Body of pancreas (tissue), 4 donors: ENCODE measurements at places on chromosomes 12 and 14.

- no peak for DNase-seq
These were observed 662 bp upstream of the BATF start for GRCh38 chr14:75521415-75522199.

DNA sequence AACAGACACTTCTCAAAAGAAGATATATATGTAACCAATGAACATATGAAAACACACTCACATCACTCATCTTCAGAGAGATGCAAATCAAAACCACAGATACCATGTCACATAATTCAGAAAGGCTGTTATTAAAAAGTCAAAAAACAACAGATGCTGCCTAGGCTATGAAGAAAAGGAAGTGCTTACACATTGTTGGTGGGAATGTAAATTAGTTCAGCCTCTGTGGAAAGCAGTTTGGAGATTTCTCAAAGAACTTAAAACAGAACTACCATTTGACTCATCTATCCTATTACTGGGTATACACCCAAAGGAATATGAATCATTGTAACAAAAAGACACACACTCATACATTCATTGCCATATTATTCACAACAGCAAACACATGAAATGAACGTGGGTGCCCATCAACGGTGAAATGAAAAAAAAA, 35.1 kb downstream of the EIF2S3B start:
- DNase-seq: no peak

DNA sequence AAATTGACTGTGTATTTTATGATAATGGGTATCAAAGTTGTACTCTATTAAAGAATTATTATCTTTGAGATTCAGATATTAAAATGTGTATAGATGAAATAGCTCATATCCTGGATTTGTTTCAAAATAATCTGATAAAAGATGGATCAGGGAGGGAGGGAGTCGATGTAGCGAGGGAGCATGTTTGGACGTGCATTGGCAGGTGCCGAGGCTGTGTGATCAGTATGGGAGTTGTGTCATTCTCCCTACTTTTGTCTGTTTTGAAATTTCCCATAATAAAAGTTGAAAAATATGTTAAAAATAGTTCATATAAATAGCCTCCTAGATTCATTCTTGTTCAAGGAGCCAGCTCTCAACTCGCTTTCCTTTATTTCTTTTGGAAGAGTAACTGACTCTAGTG, 171.6 kb upstream of the HIF1A start:
- no peak for DNase-seq

DNA sequence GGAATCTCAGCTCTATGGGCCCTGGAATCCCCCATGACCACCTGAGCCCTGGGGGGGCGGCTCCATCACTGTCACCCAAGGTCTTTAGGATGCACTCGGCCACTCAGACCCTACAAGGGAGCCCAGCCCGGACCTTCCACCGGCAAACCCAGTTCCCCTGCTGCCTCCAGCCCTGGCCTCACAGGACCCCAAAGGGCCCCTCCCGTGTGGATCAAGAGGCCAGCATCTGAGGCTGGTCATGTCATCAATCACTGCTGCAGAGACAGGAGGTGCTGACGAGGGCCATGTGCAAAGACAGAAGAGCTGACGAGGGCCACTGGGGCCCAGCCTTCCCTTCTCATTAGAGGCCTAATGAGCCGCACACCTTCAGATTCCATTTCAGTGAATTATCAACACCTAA, 39.0 kb upstream of the SFSWAP start:
- no peak for DNase-seq

DNA sequence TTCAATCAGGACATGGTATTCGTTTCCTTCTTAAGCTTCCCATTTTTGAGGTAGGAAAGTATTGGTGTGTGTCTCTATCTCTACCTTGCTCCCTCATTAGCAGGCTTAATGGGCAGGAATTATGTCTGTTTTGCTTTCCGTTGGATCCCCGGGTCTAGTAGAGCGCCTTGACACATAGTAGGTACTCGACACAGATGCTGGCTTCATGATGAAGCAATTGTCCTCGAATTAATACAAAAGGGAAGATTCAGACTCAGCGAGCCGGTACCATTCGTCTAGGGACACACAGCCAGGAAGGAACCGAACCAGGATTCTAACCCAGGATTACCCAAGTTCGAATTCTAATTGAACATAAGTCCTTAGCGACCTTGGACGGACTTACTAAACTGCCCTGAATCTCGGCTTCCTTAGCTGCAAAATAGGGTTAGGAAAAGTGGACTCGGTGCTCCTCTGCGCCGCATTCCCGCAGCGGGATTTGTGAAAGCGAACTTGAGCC, 496 bp upstream of the ISCU start:
- DNase-seq: no peak

- no peak for DNase-seq
These were observed 6.6 kb downstream of the PPTC7 start for GRCh38 chr12:110576504-110576903.

GRCh38 chr14:91466192-91466591, 43.9 kb downstream of the PPP4R3A start:
- DNase-seq: peak; percentile 13

GRCh38 chr12:107344035-107344808, 250.9 kb upstream of the CRY1 start:
- no peak for DNase-seq

DNA sequence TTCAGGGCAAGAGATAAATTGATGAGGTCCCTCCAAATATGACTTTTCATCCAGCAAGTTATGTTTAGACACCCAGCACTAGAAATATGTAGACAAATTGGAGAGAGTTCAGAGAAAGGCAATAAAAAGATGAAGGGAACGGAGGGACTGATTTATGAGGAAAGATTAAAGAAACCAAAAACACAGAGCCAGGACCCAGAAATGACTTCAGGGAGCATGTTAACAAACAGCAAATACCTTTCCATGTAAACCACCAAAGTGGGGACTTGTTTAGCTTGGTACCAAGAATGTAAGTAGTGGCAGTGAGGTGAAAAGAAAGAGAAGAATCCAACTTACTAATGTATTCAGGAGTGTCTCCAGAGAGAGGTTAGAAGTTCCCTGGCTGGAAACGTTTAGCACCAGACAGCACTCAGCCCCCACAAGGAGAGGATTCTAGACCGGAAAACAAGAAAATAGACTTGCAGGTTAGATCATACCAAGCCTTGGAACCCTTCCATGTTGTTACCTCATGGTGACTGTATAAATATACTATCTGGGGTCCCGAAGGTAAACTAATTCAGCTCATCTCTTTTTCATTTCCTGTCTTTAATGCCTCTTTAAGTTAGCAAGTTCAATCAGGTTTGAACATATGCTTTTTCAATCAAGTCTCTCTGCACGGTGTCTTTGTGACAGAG, 79.2 kb downstream of the TBC1D30 start:
- DNase-seq: no peak

DNA sequence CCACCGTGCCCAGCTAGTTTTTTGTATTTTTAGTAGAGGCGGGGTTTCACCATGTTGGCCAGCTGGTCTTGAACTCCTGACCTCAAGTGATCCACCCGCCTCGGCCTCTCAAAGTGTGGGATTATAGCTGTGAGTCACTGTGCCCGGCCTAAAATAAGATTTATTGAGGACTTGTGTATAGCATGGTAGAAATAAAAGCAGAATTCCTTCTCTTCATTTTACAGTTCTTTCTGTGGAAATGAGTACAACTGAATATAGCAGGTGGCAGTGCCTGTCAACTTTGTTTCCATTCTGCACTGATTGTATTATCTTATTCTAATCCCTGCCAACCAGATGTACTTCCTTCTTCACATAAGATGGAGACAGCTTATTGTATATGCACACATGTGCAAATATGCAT, 41.0 kb downstream of the DIP2B start:
- DNase-seq: no peak

GRCh38 chr12:109735051-109735521, 21.5 kb downstream of the FAM222A start:
- peak; percentile 11 for DNase-seq

GRCh38 chr14:88452231-88452630, 66.8 kb downstream of the SPATA7 start:
- peak; percentile 13 for DNase-seq

DNA sequence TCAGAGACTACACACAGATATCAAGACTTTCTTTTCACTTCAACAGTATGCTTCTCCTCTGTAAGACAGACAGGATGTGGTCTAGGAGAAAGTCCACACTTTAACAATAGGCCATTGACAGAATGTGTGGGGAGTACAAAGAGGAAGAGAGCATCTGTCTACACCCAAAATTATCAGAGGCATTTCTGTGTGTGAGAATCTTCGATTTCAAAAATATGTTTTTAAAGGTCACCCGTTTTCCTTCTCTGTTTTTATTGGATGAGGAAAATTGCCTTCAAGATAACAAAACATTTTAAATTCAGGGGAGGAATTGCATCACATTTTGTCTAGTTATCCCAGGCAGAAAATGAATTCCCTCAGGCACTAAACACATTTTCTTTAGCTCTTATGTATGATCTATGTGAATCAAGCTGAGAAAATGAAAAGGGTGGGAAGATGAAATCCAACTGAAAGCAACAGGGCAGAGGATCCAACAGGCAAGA, 16.4 kb downstream of the NAV3 start:
- no peak for DNase-seq

DNA sequence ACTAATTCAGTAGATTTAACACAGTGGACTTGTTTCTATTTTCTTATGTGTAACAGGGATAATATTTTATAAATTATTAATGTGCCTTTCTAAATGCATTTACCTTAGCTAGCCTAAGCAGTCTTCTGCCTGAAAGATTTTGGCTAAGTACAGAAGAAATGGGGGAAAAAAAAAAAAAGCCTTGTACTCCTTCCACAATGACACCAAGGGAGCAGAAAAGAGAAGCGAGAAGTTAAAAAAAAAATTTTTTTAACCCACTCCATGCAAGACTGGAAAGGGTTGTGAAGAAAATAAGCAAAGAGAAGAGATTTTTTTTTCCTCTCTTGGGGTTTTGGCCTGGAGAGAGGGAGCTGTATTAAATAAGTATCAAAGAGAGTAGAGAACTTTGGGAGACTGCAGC, 28.7 kb downstream of the NELL2 start:
- no peak for DNase-seq

GRCh38 chr12:71710276-71711125, 24.6 kb downstream of the TMEM19 start:
- no peak for DNase-seq

DNA sequence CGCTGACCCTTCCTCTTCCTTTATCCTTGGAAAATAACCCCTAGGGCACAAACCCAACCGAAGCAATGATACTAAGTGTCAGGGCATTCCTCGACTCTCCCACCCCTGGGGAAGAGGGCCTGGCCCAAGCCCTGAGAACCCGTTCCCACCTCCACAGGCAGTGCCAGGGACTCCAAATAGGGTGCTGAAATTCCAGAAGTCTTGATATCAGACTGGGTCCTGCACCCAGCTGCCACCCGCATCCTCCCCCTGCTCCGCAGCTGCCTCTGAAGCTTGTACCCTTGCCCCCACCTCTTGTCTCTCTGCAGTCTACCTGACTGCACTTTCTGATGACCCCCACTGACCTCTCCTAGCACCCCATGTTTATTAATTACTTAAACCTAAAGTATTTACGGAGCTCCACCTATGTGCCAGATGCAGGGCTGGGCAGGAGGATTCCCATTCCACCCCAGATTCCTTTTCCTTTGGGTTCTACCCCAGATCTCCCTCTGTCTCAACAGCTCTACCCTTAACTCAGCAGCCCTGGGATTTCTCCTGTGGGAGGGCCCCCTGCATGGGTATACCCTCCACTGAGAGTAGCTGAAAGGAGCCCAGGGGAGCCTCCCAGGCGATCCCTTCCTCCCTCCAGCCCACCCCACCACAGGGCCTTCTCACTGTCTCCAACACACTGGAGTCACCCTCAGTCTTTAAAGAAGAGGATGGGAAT, 4.1 kb upstream of the KRT18 start:
- no peak for DNase-seq

GRCh38 chr12:121576851-121577391, 3.9 kb downstream of the KDM2B start:
- DNase-seq: no peak

GRCh38 chr14:68789821-68790643, 2.8 kb downstream of the ZFP36L1 start:
- peak; percentile 59 for DNase-seq

GRCh38 chr14:67241411-67242167, at the start of gene PALS1:
TSS of gene PALS1 (plus strand) at chr14:67241435. CDS start at chr14:67279171, 37,736 bp downstream.
- DNase-seq: peak; percentile 66

- no peak for DNase-seq
These were observed 69.3 kb upstream of the FRMD6 start for GRCh38 chr14:51582437-51582836.

DNA sequence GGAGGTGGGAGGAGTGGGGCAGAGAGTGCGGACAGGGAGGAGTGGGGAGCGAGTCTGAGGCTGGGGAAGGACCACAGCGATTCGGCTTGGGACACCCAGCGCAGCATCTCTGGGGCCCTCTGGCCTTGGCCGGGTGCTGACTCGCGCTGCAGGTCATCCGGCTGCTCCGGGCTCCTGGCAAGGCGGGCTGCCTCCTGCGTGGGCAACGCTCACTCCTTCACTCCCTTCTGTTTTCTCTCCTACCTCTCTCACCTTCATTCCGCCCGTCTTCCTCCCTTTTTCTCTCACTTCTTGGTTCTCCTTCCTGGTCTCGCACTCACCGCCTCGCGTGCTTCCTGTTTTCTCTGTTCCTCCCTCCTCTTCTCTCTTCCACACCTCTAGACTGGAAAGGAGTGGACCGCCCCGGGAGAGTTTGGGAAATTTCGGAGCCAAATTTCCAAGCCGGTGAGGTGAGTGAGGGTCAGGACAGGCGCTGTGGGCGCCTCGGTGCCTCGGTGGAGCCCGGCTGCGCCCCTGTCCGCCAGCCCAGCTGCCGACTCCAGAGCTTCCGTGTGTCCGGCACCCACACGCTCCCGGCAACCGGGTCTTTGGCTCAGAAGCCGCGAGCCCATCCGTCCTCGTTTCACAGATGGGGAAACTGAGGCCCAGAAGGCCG, 86.7 kb downstream of the B4GALNT3 start:
- DNase-seq: no peak

- no peak for DNase-seq
These were observed 21.2 kb downstream of the RTL1 start for GRCh38 chr14:100882026-100882967.

DNA sequence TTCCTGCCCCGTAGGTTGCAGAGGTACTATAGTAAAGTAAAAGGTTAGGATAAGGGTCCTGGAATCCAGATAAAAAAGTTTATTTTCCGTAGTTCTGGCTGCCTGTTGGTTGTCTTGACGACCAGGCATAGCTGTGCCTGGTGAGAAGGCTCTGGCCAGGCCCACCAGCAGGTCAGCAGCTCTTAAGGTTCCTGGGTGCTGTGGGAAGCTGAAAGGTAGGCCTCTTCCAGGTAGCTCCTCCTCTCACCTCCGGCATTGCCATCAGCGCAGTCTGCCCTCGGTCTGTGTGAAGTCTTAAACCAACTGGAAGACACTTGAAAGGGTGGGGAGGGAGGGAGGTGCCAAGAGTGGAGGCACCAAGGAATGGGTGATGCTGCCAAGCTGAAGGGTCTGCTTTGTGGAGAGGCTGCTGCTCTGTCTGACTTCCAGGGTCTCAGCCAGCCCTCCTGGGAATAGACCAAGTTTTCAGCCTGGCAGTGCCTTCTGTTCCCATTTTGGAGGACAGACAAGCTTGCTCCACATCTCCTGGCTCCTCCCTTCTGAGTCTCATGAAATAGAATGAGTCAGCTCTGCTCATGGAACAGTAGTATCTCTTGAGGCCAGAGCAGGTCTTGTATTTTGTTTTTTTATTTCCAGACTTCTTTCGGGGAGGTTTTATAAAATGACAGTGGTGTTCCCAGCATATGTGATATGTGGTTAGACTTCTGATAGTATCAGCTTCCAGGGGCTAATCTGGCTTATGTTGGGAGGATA, 5.2 kb upstream of the ACADS start:
- DNase-seq: no peak
